ENCODE measurements at places on chromosomes 2 and 18. TPM values are rescaled to one million over a fixed set of nuclear protein-coding genes. Genes with fewer than 3 reads are reported as not detected.

DNA sequence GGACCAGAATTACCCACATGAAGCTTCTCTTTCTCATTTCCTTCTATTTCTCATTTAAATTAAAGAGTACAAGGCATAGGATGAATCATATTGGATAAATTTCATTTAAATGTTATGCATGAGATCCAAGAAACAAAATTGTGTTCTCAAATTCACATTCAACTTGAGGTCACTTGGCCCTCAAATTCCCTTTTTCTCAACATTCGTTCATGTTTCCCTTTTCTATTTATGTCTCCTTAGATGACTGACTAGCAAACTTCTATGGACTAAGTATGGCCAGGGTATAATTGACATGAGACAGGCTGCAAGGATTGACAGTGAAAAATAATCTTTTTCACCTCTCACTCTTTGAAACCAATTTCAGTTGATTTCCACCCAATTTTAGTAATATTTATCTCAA is 4.0 kb upstream of the LDLRAD4 start:
- DNase-seq: no peak

The OSR1 gene
- total RNA-seq: not detected

DNA sequence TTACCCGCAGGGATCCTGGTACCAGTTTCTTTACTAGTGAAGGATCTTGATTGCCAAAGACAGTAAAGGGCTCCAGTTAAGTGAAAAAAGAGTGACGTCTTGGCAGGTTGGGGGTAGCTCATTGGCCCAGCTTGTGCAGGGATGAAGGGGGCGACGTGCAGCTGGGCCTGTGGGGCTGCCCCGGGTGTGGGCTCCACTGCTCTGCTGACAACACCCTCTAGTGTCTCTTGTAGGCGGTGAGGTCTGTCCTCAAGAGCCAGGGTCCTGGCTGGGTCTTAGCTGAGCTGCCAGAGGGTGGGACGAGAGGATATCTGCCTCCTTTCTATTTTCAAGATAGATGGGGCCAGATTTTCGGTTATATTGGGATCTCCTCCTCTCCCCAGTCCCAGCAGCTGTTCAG is 6.1 kb downstream of the ARHGEF4 start:
- no peak for DNase-seq

- DNase-seq: no peak
Observed at GRCh38 chr2:112643488-112643887, 2.3 kb upstream of the SLC20A1 start.

- DNase-seq: no peak
Observed at GRCh38 chr2:57981083-57981768, 65.4 kb upstream of the VRK2 start.

GRCh38 chr2:30768036-30768686 is 39.1 kb downstream of the CAPN13 start:
- DNase-seq: no peak

- no peak for DNase-seq
Observed at GRCh38 chr2:102761763-102762162, at the start of gene TMEM182. TSS of gene TMEM182 (plus strand) at chr2:102762031. CDS start at chr2:102762218, 187 bp downstream.

GRCh38 chr2:83633423-83633822 is 825.7 kb downstream of the SUCLG1 start:
- no peak for DNase-seq

- no peak for DNase-seq
Observed at GRCh38 chr2:63189026-63189425, 138.4 kb downstream of the OTX1 start.

The LIMS2 gene
- 5.3 TPM for total RNA-seq

- no peak for DNase-seq
Observed at GRCh38 chr2:65061910-65062339, 5.7 kb downstream of the CEP68 start.

DNA sequence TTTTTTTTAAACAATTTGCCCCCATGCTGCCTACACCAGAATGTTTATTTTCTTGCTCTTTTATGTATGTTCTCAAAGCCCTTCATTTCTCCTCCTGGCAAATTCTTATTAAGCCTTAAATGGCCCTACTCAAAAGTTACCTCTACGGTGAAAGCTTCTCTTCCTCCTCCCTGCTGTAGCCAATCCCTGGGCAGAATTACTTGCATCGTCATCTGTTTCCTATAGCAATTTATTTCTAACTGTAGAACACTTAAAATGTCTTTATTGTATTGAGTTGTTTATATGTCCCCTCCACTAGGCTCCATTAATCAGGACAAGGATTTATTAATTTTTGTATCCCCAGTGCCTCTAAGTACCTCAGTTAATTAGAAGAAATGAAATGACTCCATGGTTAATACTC is 2.5 kb upstream of the RAD51AP2 start:
- DNase-seq: no peak

The CRACDL gene
- not detected for total RNA-seq

- DNase-seq: no peak
Observed at GRCh38 chr18:63119647-63120046, 199.9 kb downstream of the BCL2 start.

GRCh38 chr18:72235422-72235821 is 308.7 kb downstream of the CBLN2 start:
- no peak for DNase-seq

DNA sequence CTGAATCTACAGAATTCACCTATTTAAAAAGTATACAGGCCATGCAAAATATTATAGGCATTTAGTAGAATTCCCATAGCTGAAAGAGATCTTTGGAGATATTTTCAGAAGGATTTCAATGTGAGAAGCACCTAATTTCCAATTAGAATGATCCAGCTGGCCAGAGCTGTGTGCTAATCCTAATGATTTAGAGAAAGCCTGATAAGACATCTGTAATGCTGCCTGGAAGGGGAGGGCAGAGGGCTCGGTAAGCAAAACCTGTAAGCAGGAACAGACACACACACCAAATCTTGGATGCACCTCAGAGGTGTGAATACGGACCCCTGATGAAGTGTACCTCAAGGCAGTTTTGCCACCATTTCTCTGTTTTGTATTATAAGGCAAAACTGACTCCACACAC is 14.0 kb downstream of the SERTAD2 start:
- DNase-seq: no peak

DNA sequence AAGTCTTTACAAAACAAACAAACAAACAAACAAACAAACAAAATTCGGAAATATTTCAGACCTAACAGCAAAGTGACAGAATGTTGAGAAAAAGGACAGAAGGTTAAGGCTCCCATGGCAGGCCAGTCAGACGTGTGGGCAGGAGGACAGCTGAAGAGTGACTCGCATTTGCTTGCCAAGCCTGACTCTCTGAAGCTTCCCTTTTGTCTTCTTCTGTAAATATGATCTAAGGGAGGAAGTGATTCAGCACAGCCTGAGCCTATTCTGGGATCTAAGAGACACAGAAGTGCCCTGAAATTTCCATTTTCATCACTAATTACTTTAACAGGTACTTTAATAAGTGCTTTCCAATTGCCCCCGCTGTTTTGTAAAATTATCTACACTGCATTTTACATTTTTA is 134.0 kb upstream of the LYPD1 start:
- DNase-seq: no peak

DNA sequence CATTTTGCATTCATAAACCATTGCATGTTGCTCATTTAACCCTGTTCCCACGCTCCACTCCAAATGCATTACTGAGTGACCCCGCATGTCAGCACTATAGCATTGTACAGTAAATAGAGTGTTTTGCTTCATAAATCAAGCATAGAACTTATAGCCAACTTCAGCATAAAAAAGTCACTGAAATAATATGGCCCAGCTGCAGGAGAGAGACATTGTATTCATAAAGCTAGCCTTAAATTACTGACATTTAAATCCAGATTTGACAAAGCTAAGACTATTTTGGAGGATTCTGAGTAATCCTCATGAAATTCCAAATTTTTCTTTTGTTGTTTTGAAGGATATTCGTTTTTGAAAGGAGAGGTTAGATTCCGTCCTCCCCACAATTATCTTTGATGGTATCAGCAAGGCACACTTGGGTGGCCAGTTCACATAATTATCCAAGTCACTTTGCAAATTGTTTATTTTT is 320.9 kb upstream of the TCF4 start:
- DNase-seq: no peak

The CTDP1 gene
- total RNA-seq: 33.8 TPM

- DNase-seq: no peak
Observed at GRCh38 chr18:44958455-44958854, 277.8 kb downstream of the SETBP1 start.

- peak; percentile 94 for DNase-seq
Observed at GRCh38 chr2:97645695-97646629, at the start of gene COX5B. TSS of gene COX5B (plus strand) at chr2:97646062. CDS start at chr2:97646087, 25 bp downstream.

- no peak for DNase-seq
Observed at GRCh38 chr2:74328573-74328972, 14.6 kb downstream of the SLC4A5 start.

DNA sequence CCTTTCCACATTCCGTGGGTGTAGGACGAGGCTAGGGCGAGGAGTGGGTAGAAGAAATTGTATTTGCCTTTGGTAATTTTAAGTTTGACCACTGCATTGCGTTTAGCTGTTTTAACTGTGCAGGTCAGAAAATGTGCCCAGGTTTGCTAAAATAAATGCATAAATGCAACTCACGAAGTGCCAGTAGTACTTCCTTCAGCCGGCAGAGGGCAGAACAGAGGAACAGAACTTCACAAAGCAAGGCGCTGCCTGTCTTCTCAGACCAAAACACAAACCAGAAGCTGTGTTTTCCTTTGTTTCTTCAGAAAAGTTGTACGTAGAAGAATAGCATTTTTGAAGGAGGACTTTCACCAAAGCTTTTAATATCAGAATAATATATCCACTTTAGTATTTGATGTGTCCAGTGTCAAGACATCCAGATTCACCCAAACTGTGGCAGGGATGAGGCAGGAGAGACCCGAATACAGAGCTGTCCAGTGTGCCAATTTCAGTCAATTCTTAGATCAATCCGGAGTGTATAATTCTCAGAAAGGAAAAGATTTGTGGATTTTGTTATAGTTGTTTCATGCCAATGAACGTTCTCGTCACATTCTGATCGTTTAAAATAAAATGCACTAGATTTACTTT is 348.6 kb downstream of the DLGAP1 start:
- DNase-seq: peak; percentile 16

DNA sequence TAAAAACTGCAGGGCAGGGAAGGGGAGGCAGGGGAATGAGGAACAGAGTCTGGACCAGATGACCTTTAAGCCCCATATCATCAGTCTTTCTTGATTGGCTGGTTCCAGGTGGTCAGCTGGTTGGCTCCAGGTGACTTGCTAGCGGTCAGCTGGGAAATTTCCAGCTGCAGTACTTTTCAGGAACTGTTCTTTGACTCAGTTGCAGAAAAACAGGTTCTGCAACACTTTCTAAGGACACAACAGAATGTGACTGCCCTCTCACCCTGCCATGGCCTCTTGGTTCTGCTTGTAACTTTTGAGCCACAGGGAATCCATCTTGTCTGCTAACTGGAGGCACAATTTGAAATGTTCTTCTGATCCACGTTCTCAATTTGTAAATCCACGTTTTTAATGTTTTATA is 278.3 kb upstream of the LRATD1 start:
- no peak for DNase-seq

The MC2R gene
- not detected for total RNA-seq

The PRSS56 gene
- not detected for total RNA-seq

The NDUFS1 gene
- 50.1 TPM for total RNA-seq

- no peak for DNase-seq
Observed at GRCh38 chr2:26540306-26540705, 62.4 kb upstream of the OTOF start.

- DNase-seq: no peak
Observed at GRCh38 chr18:34611904-34612303, 98.2 kb upstream of the DTNA start.

The SERPINB4 gene
- total RNA-seq: not detected

The PTH2R gene
- 0.29 TPM for total RNA-seq

DNA sequence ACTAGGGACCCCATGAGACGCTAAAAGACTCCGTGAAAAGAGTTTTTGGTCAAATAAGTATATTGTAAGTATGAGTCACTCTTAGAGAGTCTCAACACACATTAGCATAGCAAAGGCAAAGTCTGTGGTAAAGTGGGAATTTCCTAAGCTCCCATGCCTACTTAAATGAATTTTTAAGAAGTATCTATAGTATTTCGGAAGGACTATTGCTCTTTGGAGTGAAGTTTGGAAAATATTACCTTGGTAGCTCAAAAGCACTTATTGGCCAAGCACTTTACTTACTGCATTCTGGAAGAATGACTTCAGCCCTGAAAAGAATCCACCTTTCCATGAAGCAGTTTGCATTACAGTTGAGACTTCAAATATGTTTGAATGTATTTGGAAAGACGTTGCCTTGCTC is 57.1 kb downstream of the CAVIN2 start:
- DNase-seq: no peak

The RAB27B gene
- 0.17 TPM for total RNA-seq

DNA sequence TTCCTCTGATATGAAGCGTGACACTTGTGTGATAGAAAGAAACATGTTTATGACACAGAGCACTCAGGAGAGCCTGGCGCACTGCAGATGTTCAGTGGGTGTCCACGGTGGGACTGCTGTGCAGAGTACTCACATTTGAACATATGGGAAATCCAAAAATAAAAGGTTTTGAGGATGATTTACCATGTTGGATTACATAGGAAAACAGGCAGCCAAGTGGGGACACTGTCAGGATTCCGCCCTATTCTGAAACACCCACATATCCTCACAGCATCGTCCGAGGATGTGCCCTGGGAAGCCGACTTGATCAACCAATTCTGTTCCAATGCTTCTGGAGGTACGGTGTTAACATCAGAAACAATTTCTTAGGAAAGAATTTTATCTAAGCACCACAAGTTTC is 263.7 kb downstream of the TGIF1 start:
- no peak for DNase-seq

The GALNT3 gene
- 14.4 TPM for total RNA-seq

GRCh38 chr2:18552351-18553077 is 7.9 kb downstream of the RDH14 start:
- no peak for DNase-seq

The TNS1 gene
- total RNA-seq: 0.13 TPM

The HDLBP gene
- total RNA-seq: 158 TPM

DNA sequence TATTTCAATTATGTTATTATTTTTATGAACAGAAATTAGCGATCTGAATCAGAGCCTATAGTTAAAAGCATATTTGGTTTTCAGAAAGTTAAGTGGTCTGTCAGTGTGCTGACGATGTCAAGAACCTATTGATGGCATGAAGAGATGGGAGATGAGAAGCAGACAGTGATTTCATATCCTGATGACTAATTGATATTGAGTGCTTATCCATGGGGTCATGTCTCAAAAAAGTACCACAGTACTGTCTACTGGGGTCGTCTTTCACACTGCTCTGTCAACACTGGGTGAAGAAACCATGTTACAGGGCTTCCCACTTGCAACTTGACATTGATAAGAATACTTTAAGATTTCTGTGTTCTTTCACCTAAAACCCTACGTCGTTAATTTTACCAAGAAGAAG is 297.1 kb downstream of the AFF3 start:
- DNase-seq: no peak

The MAL gene
- total RNA-seq: not detected
